Frontal cortex (tissue), 4 donors: ENCODE measurements at places on chromosomes 2 and 18. TPM values are rescaled to one million over a fixed set of nuclear protein-coding genes. Genes with fewer than 3 reads are reported as not detected.

DNA sequence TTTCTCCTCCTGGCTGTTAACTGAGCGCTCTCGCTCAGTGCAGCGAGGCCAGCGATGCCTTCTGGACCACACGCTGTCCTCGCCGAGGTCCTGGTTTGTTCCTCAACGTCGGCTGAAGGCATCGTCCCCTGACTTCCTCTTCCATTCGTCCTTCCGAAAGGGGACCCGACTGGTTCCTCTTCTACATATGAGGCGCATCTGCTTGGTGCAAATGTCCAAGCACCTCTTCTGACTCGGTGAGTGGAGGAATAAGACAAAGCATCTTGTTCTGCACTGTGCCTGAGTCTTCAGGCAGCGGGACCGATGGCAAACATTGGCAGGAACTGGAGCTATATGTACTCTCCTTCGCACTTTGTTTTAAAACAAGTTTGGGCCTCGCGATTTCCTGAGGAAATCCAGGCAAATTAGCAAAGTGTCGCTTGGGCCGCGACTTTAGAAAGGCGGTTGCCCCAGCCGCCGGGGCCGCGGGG is 621 bp upstream of the KCNS3 start:
- peak; percentile 33 for DNase-seq

DNA sequence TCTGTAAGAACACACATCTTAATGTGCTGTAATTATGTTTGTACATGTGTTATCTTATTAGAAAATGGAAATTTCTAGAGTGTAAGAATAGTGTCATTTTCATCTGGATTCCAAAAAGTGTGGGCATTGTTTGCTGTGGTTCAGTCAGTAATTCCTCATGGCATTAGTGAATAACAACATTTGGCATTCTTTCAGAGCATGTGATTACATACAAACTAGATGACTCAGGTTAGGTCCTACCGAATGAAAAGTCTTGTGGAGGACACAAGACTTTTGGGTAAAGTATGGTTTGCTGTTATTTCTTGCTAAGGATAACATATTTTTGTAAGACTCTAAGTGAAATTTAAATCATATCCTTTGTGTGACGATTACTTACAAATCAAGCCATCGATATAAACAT is 593.1 kb upstream of the NRXN1 start:
- DNase-seq, result no peak

DNA sequence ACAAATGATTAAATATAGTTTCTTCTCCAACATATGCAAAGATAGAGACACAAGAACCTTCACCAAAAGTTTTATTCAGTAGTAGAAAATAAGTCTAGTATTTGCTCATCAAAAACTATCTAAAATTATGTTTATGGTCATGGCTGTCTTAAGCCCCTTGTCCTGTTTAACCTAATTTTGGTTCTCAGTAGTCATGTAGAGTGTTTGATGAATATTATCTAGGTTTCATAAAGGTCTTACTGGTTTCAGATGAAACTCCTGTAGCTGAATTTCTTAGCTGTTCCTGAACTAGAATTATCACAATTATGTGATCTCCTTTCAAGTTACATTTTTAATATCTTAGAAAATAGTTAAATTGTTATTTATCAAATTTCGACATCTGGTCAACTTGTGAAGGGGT is 228.0 kb upstream of the SPHKAP start:
- no peak for DNase-seq

DNA sequence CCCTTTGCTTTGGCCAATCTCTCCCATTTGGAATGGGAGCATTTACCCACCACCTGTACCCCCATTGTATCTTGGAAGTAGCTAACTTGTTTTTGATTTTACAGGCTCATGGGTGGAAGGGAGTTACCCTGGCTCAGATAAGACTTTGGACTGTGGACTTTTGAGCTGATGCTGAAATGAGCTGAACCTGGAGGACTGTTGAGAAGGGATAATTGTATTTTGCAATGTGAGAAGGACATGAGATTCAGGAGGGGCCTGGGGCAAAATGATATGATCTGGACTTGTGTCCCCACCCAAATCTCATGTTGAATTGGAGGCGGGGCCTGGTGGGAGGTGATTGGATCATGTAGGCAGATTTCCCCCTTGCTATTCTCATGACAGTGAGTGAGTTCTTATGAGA is 58.6 kb upstream of the ZFP36L2 start:
- no peak for DNase-seq

DNA sequence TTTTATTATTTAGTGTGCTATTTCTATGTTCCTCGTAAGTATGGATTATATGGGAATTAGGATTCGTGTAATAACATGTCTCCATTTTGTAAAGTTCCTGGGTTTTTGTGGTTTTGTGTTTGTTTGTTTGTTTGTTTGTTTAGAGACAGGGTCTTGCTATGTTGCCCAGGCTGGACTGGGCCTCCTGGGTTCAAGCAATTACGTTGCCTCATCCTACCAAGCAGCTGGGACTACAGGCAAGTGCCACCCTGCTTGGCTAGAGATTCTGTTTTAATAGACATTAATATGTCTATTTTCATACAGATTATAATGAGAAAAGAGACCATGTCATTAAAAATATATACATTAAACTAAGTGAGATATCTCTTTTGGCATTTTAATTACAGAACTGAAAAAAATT is 35.2 kb upstream of the OTX1 start:
- DNase-seq, result no peak

- no peak for DNase-seq
These were observed 39.8 kb upstream of the NXPH2 start for GRCh38 chr2:138819964-138820363.

DNA sequence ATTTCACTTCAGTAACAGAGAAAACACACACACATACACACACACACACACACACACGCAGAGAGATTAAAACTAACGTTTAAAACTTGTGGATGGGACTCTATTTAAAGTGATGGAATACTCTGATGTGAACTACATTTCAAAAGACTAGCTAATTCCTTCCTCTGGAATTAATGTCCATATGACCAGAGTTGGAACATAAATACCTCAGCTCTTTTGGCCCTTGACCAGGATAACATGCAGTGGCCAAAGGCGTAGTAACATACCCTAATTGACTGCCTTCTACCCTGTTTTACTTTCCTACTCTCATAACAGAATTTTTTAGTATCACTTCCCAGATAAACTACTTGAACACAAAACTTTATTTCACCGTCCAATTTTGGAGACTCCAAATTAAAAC is 671.3 kb upstream of the CHAC2 start:
- no peak for DNase-seq

DNA sequence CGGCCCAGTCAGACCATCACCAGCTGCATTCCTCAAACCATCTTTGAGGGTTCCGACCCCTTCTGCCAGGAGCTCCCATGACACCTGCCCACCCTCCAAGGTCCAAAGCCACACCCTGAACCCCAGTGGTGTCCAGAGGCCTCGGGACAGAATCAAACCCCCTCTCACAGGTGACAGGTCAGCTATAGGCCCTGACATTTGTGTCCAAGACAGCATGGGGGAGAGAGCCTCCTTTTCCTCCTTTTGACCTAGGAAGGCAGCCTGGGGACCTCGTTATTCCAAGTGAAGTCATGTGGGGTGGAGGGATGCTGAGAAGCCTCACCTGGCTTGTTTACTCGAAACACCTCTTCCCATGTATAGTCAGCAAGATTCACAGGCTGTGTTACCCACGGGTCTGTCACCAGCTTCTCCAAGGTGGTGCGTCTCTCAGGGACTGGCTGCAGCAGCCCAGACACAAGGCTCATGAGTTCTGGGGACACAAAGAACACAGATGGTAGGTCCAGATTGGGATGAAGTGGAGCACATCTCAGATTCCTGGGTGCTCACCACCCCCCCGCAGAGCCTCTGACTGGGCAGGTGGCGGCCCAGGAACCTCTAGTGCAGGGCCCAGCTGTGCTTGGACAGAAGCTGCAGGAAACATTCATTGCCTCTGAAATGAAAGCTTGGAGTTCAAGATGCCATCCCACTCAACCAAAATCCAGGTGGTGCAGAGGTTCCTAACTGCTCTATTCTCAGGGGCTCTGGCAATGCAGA is 5.1 kb upstream of the MTERF4 start:
- no peak for DNase-seq

GRCh38 chr2:11387843-11388242 is 43.4 kb upstream of the ROCK2 start:
- DNase-seq, result no peak

DNA sequence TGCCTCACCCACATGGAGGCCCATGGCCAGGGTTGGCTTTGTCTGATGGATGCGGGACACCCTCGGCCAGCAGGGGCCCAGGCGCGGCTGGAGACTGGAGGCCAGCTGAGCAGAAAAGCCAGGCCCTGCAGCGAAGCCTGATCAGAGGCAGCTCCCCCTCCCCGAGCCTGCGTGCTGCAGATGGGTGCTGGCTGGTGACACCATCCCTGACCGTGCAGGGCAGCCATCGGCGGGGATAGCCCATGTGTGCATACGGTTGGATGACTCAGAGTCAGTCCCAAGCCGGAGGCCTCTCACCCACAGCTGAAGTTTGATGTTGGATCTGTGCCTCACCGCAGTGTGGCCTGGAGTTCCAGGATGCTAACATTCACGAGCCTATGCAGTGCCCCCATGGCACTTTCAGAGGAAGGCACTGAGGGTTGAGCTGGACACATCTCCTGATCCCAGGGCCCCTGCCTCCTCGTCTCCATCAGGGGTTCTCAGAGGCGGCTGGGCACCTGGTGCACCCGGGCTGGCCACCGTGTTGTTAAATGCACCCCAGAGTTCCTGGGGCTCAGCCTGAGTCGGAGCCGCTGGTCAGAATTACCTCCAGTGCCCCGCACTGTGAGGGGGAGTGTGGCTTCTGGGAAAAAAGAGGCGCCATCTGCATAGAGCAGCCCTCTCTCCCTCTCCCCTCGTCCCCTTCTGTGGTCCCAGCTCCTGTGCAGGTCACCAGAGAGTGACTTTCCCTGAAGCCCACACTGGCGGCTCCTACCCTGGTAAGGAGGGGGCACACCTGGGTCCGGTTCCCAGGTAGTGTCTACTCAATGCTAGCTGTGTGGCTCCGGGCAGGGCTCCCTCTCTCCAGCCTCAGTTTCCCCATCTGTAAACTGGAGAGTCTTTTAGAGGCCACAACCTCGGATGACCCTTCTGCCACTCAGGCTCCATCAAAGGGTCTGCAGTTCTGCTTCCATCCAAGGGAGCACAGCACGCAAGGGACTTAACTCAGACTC is 19.4 kb upstream of the KIF1A start:
- DNase-seq, result no peak

GRCh38 chr2:114684403-114684802 is 242.0 kb downstream of the DPP10 start:
- DNase-seq, result no peak

DNA sequence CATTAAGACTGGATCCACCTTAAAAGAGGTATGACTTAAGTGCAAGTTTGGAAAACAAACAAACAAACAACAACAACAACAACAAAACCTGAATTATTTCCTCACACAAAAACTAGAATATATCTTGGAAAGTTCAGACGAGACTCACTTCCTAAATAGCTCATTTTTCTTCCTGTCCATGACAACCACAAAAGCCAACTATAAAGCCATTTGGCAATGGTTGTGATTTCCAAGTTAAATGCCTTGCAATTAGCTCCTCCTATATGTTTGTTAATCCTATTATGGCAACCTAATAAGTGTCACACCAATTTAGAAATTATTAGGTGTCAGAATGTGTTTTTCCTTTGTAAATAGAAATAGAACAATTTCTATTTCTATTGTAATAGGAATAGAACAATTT is 91.6 kb upstream of the ARL5A start:
- no peak for DNase-seq

GRCh38 chr2:146503366-146503765 is 1341.5 kb upstream of the ACVR2A start:
- DNase-seq, result no peak

DNA sequence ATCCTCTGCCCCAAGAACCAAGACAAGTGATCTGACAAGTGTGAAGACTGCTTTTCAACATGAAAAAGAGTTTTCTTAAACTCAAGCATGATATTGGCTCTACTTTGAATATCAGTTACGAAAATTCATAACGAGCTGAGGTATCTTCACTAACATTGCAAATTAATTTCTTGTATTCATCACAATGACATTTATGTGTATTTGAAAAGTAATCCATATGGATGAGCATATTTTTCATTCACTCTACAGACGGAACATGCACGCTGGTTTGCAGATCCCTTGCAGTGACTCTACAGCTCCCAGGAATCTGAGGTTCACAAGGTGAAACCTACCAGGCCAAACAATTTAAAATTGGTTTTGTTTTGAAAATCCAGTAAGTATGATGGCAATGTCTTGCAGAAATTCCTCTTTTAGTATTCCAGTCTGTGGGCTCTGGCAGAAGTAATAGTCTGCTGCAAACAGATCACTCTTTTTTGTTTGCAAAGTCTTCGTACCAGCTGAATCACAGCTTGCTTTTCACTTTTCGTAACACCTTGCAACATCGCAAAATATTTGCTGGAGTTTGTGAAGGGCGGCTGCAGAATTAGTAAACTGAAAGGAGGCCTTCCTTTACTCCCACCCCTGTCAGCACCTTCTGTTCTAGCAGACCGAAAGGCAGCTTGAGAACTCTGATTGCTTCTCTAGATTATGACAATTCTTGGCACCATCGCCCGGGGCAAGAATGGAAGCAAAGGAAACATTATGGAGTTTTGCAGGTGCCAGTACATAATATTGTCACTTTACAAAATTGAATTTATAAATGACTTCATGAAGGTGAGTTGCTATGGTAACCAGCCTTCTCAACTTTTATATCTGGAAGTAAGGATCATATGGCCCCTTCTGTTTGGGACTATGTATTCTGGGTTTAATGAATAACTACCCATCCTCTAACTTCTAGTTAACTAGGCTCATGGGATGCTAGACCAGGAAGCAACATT is 168.7 kb downstream of the TMEM247 start:
- no peak for DNase-seq

DNA sequence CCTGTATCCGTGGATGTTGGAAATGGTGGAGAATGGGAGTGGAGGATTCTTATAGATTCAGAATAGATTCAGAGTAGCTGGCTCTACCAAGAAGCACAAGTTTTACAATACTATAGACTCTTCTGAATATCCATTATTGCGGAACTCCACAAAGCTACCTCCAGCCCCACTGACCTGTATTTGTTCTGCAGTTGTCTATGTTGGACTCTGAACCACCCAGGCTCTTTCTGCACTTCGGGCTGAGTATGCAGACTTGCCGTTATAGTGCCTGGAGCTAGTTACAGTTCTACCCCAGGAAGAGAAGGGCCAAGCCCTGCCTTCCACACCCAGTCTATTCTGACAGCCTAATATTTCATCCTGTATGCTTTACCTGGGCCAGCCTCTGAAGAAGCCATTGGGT is 4.4 kb upstream of the RGPD4 start:
- DNase-seq, result no peak

ABCB11 gene
- total RNA-seq, result under 0.01 TPM

DSEL gene
- 51.4 TPM for total RNA-seq

RAB27B gene
- total RNA-seq, result 33.0 TPM

SERPINB13 gene
- 0.41 TPM for total RNA-seq

GALR1 gene
- total RNA-seq, result under 0.01 TPM

CHRNG gene
- total RNA-seq, result not detected

MALL gene
- total RNA-seq, result 2.9 TPM

PROKR1 gene
- total RNA-seq, result 0.82 TPM

RBBP8 gene
- 26.9 TPM for total RNA-seq
